ENCODE measurements at places on chromosomes 3 and 15.

GRCh38 chr3:61352306-61352705 lies 101.1 kb upstream of the FHIT start:
- no peak for DNase-seq

GRCh38 chr3:34300621-34301020 lies 502.2 kb downstream of the PDCD6IP start:
- DNase-seq = no peak

GRCh38 chr3:195597848-195598247 lies 14.1 kb upstream of the APOD start:
- no peak for DNase-seq

DNA sequence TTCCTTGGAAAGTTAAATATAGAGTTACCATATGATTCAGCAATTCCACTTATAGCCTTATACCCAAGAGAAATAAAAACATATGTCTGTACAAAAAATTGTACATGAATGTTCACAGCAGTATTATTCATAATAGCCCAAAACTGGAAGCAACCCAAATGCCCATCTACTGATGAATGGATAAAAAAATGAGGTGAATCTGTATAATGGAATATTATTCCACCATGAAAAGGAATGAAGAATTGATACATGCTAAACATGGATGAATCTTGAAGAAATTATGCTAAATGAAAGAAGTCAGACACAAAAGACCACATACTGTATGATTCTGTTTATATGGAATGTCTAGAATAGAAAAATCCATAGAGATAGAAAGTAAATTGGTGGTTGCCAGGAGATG lies 61.4 kb downstream of the TTC23 start:
- no peak for DNase-seq

DNA sequence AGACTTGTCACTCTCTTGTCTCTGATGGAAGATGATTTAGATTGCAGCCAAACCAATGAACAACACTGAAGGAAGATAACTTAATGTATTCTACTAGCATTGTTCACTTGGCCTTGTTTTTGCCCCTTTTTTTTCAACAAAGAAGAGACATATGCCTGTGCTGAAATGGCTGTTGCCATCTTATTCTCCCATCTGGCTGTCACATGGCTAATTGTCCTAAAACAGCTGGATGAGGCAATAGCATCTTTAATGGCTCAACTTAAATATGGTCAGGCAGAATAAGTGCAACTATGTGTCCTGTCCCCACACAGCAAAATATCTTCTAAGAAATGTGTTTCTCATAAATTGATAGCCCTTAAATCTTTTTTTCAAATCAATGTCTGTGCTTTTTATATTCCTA lies 576.9 kb downstream of the TUSC7 start:
- no peak for DNase-seq

DNA sequence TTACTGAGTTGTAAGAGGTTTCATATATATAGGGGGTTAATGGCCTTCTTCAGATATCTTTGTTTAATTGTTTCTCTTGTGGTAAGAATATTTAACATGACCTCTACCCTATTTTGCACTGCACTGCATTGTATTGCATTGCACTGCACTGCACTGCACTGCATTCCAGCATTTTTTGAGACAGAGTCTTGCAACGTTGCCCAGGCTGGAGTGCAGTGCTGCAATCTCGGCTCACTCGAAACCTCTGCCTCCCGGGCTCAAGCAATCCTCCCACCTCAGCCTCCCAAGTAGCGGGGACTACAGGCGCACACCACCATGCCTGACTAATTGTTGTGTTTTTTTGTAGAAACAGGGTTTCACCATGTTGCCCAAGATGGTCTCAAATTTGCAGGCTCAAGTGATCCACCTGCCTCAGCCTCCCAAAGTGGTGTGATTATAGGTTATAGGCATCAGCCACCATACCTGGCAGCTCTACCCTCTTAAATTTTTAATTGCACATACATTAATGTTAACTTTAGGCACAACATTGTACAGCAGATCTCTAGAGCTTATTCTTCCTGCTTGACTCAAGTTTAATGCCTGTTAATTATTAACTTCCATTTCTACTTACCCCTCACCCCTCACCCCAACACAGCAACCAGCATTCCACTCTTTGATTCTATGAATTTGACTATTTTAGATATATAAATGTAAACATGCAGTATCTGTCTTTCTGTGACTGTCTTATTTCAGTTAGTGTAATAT lies 38.4 kb downstream of the NEDD4 start:
- DNase-seq = no peak

- no peak for DNase-seq
These were observed 154.9 kb downstream of the GRM7 start for GRCh38 chr3:7015683-7016440.

DNA sequence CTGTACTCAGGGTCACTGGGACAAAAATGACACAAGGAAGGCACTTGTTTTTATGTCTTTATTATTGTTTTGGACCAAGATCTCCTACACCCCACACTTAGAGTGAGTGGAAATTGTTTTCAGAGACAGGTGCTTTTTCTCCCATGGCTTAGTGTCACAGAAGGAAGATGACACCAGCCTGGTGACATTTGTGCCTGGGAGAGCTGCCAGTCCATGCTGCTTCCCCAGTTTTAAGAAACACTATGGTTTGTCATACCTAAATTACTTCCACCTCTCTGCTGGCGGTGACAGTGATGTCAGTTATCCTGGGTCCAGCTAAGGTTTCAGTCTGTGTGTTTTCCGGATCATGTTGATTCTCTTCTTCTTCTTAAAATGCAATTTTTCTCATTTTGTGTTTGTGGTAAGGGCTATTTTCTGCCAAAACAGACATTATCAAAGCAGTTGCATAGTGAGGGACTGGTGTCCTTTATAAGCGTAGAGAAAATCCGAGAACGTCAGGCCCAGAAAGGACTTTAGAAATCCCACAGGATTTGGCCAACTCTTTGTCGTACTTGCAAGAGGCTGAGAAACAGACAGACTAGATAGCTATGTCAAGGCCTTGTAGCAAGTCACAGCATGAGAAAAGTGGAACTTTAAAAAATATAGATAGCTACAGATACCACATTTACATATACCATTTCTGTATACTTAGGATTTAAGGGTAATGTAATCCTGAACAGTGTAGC lies 149.5 kb downstream of the TP63 start:
- no peak for DNase-seq

GRCh38 chr3:190169243-190169642 lies 48.5 kb upstream of the P3H2 start:
- no peak for DNase-seq

DNA sequence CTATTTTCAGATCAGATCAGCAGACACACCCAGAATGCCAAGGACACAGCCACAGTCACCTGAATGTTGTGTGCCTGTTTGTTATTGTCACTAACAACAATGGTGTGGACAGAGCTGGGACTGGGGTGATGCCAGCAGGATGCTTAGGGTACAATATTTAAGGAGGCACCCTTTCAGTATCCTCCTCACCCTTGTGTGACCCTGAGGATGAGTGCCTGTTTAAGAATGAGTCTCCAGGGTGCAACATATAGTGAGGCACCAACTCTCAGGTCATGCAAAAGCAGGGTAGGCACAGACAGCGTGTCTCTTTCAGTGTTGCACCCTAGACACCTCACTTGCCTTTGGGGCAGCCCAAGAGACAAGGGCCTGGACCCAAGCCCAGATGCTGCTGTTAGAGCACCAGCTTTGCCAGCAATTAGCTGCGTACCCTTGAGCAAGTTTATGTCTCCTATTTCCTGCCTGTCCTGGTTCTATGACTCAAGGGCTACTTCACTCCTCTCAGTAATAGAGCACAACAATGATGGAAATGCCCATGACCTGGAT lies 122.6 kb downstream of the AQP9 start:
- DNase-seq = no peak

- DNase-seq = no peak
These were observed 21.9 kb downstream of the FEM1B start for GRCh38 chr15:68299436-68299835.

DNA sequence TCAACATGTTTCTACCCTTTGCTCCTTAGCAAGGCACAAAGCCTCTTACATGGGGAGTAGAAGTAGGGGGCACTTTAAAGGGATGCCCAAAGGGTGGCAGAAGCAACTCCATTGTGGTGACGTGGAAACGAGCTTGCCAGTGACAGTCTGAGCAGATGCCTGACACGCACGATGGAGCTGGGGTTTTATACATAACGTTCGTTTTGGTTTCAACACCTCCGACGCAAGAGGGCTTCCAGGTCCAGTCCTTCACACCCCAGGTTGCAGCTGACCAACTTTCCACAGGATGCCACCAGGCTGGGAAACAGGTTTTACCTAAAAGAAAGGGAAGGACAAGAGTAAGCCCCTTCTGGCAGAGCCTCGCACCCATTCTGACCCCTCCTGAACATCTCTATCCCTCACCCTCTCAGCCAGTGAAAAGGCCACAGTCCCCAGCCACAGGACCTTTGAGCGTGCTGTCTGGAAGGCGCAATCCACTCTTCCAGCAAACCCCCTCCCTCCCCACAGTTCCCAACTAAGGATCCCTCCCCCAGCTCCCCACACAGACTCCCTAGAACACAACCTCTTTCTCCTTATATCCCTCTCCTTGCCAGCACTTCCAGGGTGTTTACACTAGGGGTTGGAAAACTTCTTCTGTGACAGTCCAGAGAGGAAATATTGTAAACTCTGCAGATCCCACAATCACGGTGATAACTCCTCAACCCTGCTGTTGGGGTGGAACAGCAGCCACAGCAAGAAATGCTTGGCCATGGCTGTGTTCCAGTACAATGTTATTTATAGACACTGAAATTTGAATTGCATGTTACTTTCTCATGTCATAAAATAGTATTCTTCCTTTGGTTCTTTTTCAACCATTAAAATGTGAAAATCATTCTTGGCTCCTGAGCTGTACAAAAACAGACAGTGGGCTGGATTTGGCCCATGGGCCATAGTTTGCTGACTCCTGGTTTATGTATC lies 36.2 kb downstream of the FAM174B start:
- no peak for DNase-seq

DNA sequence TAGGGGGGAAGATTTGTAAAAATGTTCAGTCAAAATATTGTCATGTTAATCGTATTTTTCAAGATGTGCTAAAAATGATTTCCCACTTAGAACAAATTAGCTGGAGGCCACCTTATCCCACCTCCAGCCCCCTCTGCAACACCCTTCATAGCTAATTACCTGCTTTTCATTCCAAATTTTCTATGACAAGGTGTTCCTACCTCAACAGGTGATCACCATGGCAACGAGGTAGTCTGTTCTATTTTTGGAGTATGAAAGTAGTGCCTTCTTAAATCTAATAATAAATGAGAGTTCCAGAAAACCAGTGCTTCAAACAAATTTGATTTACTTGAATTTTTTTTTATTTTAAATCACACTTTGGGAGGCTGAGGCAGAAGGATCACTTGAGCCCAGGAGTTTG lies 149.8 kb downstream of the FNDC3B start:
- DNase-seq = no peak

DNA sequence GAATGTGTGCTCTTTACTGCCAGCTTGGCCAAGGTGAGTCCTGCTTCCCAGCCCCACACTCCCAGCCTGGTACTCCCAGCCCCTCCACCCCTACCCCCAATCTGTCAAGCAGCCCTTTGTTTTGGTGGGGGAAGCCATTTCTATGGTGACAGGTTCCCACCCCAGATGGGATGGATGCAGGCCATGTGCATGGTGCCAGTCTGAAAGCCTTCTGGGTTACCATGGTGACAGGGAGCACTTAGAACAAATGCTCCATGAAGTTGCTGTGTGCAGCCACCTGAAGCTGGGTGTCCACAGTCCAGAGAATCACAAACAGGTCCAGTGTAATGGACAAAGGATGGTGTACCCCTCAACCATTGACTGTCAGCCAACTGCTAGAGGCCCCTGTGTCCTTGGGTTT lies 19.1 kb upstream of the VILL start:
- no peak for DNase-seq

DNA sequence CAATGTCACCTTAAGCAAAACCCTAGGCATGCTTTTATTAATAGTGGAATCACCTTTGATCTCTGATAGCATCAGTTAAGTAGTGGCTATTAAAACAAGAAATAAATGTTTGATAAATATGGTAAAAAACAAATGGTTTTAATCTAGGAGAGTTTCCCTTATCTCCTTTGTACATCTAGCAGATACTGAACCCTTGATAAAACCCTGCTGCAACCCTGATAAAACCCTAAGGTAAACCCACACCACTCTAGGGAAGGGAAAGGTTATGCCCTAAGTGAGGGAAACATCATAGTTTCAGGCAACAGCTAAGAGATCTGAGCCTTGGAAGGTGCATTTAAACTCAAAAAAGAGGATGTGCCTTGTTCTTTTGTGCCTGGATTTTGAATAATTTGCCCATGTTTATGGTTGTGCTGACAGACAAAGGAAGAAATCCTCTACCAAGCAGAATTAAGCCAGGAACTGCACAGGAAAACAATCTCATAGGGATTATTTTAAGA lies 309.7 kb downstream of the FGF12 start:
- no peak for DNase-seq

DNA sequence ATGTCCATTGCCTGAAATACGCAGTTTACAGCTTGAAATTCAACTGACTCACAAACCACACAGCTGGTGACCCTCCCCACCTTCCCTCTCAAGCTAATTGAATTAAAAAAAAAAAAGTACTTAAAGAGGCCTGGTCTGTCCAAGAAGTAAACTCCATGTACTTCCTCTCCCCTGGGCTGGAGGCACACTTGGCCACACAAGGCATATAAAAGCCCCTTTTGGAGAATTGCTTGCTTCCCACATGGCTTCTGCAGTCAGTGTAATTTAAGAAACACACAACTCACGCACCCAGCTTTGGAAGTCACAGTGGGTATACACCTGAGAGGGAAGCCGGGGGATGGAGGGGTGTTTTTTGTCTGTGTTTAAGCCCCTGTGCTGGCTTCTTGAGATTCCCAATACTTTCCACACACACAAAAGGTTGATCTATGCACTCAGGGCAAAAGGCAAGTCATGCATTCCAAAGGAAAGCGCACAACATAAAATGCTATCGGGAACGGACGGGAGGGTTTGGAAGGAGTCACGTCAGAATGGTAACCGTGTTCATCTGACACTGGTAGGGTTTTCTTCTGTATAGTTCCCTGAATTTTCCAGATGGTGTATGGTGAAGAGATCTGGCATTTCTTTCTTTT lies 106.6 kb upstream of the ALDH1A3 start:
- DNase-seq = no peak

DNA sequence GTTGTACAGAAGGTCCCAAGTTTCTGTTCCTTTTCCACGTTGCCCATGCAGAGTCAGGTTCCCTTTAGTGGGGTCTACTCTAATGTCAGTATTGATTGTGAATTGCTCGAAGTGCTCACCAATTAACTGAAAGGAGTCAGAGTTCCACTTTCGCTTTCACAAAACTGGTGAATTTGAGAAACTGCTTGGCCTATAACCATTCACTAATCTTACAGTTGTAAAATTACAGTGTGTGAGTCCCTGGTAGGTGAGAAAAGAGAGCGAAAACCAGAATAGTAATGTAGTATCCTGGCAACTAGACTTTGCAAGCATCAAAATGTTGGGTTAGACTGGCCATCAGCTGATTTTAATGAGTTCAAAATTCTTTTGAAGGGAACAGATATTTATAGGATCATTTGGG lies 237.5 kb upstream of the CHRM5 start:
- no peak for DNase-seq

DNA sequence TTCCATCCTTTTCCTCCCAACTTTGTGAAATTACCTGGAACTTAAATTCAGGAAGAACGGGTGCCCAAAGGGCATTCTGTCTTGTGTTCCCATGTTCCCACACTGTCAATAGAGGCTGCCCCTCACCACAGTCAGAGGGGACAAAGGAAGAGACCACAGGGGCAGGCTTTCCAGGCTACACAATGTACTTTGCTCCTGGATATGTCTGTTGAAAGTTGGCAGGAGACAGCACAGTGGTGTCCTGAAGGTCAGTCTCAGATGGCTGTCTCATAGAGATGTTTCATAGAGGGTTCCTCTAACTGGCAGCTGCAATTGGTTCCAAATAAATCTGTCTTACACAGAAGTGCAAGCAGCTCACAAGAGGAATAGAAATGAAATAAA lies 107.8 kb upstream of the TGFBR2 start:
- DNase-seq = no peak

- DNase-seq = no peak
These were observed 17.6 kb upstream of the TRAT1 start for GRCh38 chr3:108804966-108805365.
